Stimulated activated naive B cell treated with anti-CD40 and anti-IgM and Interleukin-4, amounts not matched to agents 10 μg/mL and 1 μg/mL and 100 μg/mL, for 72 hours (primary cell): ENCODE measurements at places on chromosomes 11 and 22.

DNA sequence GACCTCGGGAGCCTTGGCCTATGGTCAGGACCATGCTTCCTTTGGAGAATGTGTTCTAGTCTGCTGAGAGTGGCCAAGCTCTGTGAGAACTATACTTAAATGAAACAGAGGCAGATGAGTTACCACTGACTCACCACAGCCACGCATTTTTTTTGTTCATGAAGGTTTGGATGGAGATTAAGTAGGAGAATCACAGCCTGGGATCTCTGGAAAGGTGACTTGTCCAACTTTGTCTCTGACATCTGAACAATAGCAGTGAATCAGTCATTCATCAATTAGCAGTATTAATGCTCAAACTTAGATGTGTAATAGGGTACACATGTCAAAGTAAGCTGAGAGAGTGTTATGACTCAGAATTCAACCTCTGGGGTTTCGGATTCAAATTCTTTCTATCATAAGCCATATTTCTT is 100.7 kb upstream of the ANO3 start:
- H3K4me1 ChIP-seq: no peaks in the 10 kb centered on the region
- no peaks in the 10 kb centered on the region for H3K27me3 ChIP-seq
- H3K36me3 ChIP-seq: no peaks in the 10 kb centered on the region
- H3K4me3 ChIP-seq: no peak overlapping the region
- DNase-seq: no peak
- no peak overlapping the region for H3K27ac ChIP-seq

GRCh38 chr11:120261931-120262330 is 22.0 kb downstream of the POU2F3 start:
- no peaks in the 10 kb centered on the region for H3K4me1 ChIP-seq
- no peak overlapping the region for H3K4me3 ChIP-seq
- H3K27ac ChIP-seq: no peak overlapping the region
- H3K36me3 ChIP-seq: no peaks in the 10 kb centered on the region
- peaks cover 59% of the 10 kb centered on the region for H3K27me3 ChIP-seq
- no peak for DNase-seq

DNA sequence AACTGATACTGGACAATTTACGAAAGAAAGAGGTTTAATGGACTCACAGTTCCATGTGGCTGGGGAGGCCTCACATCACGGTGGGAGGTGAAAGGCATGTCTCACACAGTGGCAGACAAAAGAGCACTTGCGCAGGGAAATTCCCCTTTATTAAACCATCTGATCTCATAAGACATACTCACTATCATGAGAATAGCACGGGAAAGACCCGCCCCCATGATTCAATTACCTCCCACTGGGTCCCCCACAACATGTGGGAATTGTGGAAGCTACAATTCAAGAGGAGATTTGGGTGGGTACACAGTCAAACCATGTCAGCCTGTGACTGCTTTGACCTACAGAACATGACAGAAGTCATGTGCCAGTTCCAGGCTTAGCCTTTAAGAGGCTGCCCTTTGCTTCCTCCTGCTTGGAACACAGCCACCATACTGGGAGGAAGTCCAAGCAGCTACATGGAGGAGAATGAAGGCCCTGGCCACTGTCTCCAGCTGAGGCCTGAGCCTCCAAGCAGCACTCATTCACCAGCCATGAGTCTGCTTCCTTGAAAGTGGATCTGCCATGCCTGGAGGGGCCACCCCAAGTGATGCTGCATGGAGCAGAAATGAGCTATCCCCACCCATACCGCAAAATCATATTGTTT is 10.9 kb upstream of the GAL start:
- peaks cover 9% of the 10 kb centered on the region for H3K27me3 ChIP-seq
- no peak overlapping the region for H3K27ac ChIP-seq
- H3K36me3 ChIP-seq: no peaks in the 10 kb centered on the region
- H3K4me3 ChIP-seq: no peak overlapping the region

DNA sequence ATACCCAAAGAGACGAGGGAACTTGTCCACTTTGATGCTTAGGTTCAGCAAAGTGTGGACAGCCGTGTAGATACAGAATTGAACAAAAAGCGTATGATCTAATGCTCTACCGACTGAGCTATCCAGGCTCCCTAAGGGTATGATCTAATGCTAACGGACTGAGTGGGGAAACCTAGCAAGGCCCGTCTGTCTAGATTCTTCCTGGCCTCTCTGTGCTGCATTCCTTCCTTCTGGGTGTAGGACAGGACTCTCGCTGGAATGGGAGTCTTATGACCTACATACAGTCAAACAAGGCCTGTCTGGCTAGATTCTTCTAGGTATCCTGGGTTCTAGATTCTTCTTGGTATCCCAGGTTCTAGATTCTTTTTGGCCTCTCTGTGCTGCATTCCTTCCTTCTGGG is 8.4 kb upstream of the SLC15A3 start:
- no peaks in the 10 kb centered on the region for H3K36me3 ChIP-seq
- no peak overlapping the region for H3K4me3 ChIP-seq
- no peak overlapping the region for H3K27ac ChIP-seq
- no peaks in the 10 kb centered on the region for H3K27me3 ChIP-seq
- H3K4me1 ChIP-seq: peaks cover 11% of the 10 kb centered on the region

GRCh38 chr11:69705901-69706787 is 2.3 kb upstream of the FGF19 start:
- H3K27ac ChIP-seq: no peak overlapping the region
- no peak for DNase-seq
- peaks cover 23% of the 10 kb centered on the region for H3K4me1 ChIP-seq
- H3K27me3 ChIP-seq: peaks cover 50% of the 10 kb centered on the region
- no peak overlapping the region for H3K4me3 ChIP-seq

DNA sequence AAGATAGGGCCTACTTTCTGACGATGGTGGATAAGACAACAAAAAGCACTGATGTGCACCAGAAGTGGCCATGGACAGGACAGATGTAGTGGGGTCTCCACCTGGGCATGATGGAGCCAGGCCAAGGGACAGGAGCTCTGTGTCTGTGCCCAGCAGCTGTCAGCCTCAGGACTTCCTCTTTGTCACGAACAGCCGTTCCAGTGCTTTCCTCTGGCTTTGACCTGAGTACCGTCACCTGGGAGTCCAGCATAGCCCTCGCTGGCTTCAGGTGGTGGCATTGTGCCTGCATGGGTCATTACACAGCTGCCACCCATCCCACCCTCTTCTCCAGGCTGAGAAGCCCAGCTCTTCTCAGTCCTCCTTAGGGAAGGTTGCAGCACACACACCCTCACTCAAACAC is 137.8 kb downstream of the GRIK4 start:
- H3K36me3 ChIP-seq: no peaks in the 10 kb centered on the region
- H3K4me1 ChIP-seq: no peaks in the 10 kb centered on the region
- peaks cover 25% of the 10 kb centered on the region for H3K27me3 ChIP-seq
- H3K27ac ChIP-seq: no peak overlapping the region

DNA sequence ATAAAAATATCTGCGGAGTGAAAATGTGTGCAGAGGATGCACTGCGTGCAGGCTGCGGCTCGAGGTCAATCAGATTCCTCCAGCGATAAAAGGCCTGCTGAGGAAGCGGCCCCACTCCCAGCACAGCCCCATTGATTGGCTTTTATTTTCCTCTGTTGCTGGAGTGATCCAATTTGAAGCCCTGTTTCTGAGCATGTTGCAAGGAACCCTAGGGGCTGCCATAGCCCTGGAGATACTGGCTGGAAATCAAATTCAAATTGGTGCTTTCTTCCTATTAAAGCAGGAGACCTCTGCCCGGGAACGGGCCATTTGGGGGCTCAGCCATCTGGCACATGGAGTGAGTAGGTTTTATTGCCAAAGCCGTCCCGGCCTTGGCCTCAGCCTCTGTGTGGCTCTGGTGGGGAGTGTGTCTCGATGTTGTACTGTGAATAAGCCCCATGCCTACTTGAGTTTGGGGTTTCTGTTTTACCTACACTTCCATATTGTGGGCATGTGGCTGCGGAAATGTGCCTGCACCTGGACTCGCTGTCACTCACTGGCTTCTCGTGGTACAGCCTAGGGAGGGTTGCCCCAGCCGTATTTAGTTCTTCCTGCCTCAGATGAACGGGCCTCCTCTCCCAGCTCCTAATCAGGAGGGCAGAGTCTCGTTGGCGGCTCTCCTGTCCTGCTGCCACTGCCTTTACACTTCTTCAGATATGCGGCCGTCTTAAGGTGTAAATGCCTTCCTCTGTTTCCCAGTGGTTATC is 25.6 kb downstream of the PARVB start:
- H3K4me1 ChIP-seq: peaks cover 66% of the 10 kb centered on the region
- H3K36me3 ChIP-seq: peaks cover 67% of the 10 kb centered on the region
- H3K27me3 ChIP-seq: no peaks in the 10 kb centered on the region
- H3K27ac ChIP-seq: peak overlapping the region; percentile 25

- H3K27me3 ChIP-seq: no peaks in the 10 kb centered on the region
- no peak for DNase-seq
- H3K4me3 ChIP-seq: no peak overlapping the region
- H3K36me3 ChIP-seq: peaks cover 7% of the 10 kb centered on the region
- peaks cover 26% of the 10 kb centered on the region for H3K4me1 ChIP-seq
Observed at GRCh38 chr22:20844055-20845037, 14.3 kb downstream of the PI4KA start.

GRCh38 chr11:14584035-14584363 is 59.6 kb upstream of the PDE3B start:
- peaks cover 9% of the 10 kb centered on the region for H3K4me1 ChIP-seq
- peaks cover 3% of the 10 kb centered on the region for H3K36me3 ChIP-seq
- DNase-seq: no peak
- H3K27ac ChIP-seq: no peak overlapping the region

DNA sequence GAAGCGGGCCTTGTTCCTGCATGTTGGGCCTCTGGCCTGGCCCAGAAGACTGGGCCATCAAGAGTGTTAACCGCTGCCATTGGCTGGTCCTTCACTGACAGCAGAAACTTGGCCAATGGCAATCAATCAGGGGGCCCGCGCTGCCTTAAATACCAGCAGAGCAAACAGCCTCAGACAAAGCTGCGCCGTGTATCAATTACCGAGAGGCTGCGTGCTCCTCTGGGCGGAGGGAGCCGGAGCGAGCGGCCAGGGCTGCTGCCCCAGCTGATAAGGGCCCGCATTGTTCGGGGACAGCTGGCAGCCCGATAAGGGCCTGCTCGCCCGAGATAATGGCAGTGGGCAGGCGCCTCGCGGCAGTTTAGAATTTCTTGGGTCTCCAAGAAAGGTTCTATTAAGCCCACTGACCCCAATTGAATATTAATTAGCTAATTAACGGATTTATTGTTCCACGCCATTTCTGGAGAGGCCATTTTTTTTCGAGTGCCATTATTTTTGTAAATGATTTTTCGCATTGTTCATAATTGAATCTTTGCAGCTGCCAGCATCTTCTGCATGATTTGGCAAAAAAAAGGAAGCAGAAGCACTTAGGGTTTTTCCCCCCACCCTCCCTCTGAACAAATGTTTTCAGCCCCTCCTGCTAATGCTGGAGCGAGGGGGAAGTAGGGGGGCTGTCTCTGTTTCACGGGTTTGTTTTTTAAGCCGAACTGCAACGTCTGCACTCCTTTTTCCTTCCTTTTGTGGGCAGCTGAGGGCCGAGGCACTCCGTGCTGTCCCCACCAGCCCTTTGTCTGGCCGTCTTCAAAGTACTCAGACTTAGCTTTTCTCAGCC is 37.6 kb upstream of the RIC3 start:
- H3K27me3 ChIP-seq: no peaks in the 10 kb centered on the region
- DNase-seq: peak; percentile 26
- peak overlapping the region; percentile 91 for H3K27ac ChIP-seq
- H3K36me3 ChIP-seq: no peaks in the 10 kb centered on the region
- H3K4me3 ChIP-seq: peak overlapping the region; percentile 78

DNA sequence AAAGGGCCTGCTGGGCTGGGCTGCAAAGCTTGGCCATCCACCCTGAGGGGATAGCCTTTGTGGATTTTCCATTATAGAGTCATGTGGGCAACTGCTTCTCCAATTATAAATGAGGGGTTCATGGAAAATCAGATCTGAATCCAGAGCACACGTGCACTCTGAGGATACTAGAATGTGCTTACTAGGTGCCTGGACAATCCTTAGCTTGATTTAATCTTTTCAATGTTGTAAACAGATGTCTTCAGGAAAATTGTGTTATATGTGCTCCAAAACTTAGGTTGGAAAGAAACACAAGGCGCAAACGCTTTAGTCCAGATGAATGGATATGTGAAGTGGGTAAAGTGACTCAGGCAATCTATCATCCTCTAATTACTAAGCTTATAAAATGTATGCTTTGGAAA is 92.0 kb downstream of the SLC17A6 start:
- H3K36me3 ChIP-seq: no peaks in the 10 kb centered on the region
- H3K4me3 ChIP-seq: no peak overlapping the region
- H3K4me1 ChIP-seq: peaks cover 6% of the 10 kb centered on the region
- DNase-seq: no peak
- H3K27me3 ChIP-seq: peaks cover 18% of the 10 kb centered on the region

DNA sequence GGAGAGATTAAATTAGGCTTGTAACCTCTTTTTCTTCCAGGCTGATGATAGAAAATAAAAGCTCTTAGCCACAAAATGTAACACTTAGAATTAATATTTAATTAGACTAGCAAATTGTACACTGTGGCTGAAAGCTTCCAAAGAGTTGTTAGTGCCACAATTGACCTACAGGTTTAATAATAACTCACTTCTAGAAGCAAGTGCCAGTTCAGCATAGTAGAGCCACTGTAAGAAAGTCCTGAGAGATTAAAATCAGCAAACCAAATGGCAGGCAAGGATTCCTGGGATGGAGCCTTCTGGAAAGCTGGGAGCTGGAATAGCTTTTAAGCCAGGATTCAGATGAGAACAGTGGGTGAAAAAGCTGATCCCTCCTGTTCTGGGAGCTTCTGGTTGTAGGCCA is 131.0 kb downstream of the ELP4 start:
- H3K4me3 ChIP-seq: no peak overlapping the region
- no peaks in the 10 kb centered on the region for H3K4me1 ChIP-seq
- H3K27ac ChIP-seq: no peak overlapping the region
- no peaks in the 10 kb centered on the region for H3K27me3 ChIP-seq

GRCh38 chr11:35083181-35083430 is 55.9 kb upstream of the CD44 start:
- H3K27me3 ChIP-seq: no peaks in the 10 kb centered on the region
- no peaks in the 10 kb centered on the region for H3K36me3 ChIP-seq
- H3K27ac ChIP-seq: peak overlapping the region; percentile 98
- peak overlapping the region; percentile 73 for H3K4me3 ChIP-seq

- no peak overlapping the region for H3K27ac ChIP-seq
- DNase-seq: no peak
- no peak overlapping the region for H3K4me3 ChIP-seq
- peaks cover 22% of the 10 kb centered on the region for H3K27me3 ChIP-seq
- no peaks in the 10 kb centered on the region for H3K4me1 ChIP-seq
- no peaks in the 10 kb centered on the region for H3K36me3 ChIP-seq
Observed at GRCh38 chr11:64469288-64469687, 110.3 kb downstream of the RPS6KA4 start.

GRCh38 chr11:92495107-92495793 is 270.6 kb downstream of the FAT3 start:
- H3K36me3 ChIP-seq: no peaks in the 10 kb centered on the region
- H3K27me3 ChIP-seq: no peaks in the 10 kb centered on the region
- DNase-seq: no peak
- no peak overlapping the region for H3K4me3 ChIP-seq
- no peak overlapping the region for H3K27ac ChIP-seq
